ENCODE measurements at places on chromosomes 2 and 18.
A peak's percentile ranks its signal among the peaks of the same experiment; 100 is the strongest.

- no peak for DNase-seq
Measured at GRCh38 chr2:168662651-168663208, 139.7 kb upstream of the NOSTRIN start.

GRCh38 chr18:61829108-61829507 lies 63.7 kb downstream of the RNF152 start:
- no peak for DNase-seq

DNA sequence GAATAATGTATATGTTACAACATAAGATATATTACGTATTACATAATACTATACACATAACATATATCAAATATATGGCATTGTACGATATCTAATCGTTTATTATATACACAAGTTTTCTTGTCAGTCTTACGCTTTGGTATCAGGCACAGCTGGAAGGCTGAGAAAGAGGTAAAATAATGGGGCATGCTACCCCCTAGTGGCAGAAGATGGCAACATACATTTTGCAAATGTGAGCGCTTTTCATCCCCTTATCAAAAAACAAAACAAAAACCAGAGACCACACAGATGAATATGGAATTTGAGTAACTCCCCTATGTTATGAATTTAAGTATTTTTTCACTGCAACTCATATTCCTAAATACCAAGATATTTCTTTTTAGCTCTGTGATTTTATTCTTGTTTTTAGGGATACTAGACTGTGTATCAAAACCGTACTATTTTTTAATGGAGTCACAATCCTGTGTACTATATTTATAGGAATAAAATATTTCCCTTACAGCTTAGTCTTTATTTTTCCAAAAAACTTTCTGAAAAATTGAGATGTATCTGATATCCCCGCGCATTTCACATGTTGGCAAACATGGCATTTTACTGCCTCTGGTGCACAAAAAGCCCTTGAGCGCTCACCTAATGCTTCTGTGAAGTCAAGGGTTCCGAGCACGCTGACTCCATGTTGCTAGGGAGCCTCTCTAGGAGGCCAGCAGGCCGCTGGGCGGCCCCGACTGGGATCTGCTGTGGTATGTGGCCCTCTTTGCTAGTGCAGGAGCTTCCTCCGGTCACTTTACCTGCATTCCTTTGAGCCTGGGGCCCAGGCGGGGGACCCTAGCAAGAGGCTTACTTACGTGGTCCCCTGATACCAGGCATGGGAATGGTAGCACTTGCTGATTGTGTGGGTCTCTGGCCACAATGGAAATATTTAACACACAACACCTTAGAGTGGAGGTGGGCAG lies 62.5 kb downstream of the SLC4A3 start:
- DNase-seq: peak; percentile 48

DNA sequence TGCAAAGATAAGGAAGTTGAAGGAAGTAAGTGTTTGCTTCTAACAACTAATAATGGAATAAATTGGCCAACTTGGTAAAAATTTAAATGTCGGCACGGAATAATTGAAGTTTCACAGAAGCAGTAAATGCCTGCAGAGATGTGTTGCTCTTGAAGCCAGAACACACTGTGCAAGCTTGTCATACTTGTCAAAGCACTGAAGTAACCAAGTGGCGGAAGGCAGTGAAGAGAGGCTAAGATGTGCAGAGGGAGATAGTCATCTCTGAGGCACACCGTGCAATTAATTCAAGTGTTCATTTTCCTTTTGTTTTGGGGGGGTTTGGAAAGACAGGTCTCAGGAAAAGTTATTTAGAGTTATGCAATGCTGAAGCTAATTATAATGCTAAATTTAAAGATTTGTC lies 5.2 kb downstream of the DCDC2C start:
- no peak for DNase-seq

DNA sequence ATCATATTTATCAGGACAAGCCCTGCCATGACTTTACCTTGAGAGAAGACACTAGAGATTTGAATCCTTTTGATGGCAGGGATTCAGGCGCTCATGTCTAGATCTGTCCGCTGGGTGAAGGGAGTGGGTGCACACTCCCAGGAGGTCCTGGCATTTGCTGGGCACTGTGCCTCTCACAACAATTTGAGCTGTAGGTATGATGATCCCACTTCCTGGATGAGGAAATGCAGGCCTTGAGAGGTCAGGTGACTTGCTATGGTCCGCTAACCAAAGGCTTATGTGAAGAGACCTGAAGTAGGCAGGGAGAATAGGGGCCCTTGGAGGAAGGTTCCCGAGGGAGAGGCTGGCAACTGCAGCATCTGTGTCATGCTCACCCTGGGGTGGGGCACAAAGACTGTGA lies 206.1 kb downstream of the HAUS1 start:
- DNase-seq: no peak

DNA sequence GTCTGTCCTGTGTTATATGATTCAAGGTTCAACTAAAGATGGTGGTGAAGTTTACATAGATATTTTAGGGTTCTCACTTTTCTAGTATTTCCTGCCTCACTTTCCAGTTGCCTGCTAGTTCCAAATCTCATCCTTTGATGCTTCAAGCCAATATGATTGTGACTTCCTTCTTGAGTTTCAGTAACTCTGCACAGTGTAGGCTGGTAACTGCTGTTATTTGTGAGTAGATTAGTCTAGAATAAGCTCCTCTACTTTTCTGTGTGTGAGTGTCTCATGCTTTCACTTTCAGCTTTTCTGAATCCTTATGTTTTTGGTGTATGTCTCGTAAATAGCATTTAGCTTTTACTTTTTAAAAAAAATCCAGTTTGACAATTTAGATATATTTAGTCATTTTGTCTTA lies 42.6 kb downstream of the GALNT1 start:
- DNase-seq: no peak

GRCh38 chr2:42127425-42128424 lies 41.4 kb upstream of the EML4 start:
- DNase-seq: peak; percentile 61

DNA sequence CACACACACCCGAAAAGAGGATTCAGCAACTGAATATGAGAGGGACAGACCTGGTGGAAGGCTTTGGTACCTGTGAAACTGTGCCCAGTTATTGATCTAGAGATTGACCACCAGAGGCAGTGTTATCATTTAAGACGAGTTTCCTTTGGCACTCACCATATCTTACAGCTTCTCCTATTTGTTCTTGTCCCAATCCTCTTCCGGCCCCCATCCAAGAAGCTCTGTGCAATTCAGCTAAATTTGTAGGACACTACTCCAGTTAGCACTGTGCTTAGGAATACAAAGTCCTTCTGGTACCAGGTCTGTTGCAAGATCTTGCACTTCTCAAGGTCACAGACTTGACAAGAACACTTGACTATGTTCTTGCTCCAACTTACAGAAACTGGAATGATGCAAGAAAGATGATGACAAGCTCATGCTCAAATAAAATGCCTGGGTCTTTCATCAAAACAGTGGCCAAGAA lies 177.7 kb downstream of the TMEM247 start:
- DNase-seq: peak; percentile 9

DNA sequence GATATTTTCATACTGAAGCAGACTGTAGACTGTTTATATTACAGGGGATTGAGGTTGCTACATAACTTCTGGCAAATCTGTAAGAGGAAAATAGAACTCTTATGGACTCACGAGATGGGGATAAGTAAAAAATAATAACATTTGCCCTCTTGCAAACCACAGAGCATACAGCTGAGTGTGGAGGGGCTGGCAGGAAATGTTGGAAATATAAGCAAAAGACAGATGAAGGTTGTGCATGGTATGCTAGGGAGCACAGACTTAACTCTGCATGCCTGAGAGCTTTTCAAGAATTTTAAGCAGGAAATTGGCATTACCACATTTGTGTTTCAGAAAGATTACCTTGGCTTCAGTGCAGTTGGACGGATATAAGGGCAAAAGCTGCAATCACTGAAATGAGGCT lies 411.1 kb downstream of the RAD51AP2 start:
- DNase-seq: no peak

- DNase-seq: no peak
Measured at GRCh38 chr2:64797881-64798575, 144.3 kb upstream of the SERTAD2 start.

DNA sequence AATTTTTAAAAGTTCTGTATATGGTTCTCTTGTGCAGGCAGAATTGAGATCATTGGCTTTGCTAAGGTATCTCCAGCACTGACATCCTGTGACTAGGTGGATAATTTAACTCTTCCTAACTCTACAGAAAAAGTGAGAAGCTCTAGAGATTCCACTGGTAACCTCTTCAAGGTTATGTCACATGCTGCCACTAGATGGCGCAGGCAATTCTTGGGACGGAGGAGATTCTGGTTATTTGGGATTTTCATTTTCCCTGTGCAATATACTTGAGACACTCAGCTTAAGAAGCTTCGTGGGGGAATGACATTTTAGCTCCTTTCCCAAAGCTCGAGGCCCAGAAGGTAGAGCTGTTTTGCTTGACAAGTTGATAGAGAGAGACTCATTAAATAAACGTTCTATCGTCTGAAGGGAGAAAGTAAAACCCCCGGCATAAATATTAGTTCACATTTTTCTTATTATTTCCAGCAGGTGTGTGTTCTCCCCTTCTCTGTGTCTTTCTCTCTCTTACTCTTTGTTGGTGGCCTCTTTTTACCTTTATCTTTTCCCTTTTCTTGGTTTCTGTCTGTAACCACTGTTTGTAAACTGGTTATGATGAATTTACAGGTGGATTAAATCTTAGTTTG lies 26.6 kb upstream of the LANCL1 start:
- DNase-seq: peak; percentile 27

DNA sequence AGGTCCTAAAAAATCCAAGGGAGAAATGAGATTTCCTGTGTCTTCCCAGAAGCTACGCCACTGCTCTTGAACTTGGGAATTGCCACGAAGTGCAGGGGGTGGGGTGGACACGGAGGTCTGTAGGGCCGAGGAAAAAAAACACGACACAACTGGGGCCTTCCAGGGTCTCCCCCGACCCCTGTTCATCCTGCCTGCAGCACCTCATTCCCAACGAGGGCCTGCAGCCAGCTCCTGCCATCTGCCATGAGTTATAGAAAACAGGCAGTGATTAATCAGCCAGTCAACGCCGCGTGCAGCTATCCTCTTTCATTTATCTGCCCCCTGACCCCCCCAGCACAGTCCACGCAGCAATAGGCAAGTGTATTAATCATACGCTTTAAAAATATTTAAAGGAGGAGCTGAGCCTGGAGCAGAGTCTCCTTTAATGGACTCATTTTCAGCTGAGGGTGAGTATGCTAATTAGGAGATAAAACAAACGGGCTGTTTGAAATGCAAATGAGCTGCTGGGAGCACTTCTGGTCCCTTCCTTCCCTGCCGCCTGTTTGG lies 209.9 kb downstream of the TFCP2L1 start:
- no peak for DNase-seq

DNA sequence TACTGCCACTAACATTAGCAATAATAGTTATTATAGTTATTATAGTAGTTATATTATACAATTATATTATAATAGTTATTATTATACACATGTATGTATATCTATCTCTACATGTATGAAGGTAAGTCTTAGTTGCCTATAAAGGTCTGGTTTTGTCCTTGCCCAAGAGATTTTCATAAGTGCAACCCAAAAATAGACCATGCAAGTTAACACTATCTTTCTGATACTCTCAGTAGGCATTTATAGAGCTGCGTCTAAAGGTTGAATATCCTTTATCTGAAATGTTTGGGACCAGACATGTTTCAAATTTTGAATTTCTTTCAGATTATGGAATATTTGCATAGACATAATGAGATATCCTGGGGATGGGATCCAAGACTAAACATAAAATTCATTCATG lies 175.4 kb downstream of the MEMO1 start:
- no peak for DNase-seq

GRCh38 chr2:25256488-25256875 lies 85.2 kb downstream of the DNMT3A start:
- DNase-seq: no peak

DNA sequence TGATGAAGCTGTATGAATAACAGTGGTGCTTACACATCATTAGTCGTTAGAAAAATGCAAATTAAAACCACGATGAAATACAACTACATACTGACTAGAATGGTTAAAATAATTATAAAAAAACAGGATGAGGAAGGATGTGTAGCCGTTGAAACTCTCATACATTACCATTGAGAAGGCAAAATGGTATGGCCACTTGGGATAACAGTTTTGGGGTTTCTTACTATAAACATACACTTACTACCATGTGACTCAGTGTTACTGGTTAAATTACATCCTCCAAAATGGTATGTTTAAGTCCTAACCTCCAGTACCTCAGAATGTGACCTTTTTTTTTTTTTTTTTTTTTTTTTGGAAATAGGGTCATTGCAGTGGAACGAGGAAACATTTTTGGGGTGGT lies 58.4 kb downstream of the UBE2E3 start:
- DNase-seq: no peak

GRCh38 chr2:72923833-72924352 lies 6.6 kb downstream of the EMX1 start:
- no peak for DNase-seq

DNA sequence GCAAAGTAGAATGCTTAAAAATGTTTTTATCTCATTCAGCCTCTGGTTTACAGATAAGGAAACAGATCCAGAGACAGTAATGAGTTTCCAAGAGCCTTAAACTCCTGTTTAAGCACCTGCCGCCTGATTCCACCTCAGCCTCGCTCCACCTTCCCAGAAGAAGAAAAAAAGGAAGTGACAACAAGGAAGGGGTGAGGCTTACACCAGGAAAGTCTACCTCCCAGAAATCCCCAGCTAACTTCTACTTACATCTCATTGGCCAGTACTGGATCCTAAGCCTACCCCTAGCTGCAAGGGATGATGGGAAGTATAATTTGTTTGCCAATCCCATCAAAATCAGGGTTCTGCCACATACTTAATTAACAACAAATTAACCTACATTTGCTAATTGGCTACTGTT lies 15.3 kb upstream of the ARID5A start:
- no peak for DNase-seq

- DNase-seq: no peak
Measured at GRCh38 chr2:71564361-71564760, 111.0 kb downstream of the DYSF start.

- no peak for DNase-seq
Measured at GRCh38 chr2:172420216-172420615, 7.2 kb upstream of the ITGA6 start.

GRCh38 chr2:62326735-62327134 lies 130.8 kb downstream of the B3GNT2 start:
- no peak for DNase-seq

- no peak for DNase-seq
Measured at GRCh38 chr2:17894005-17894404, 15.5 kb downstream of the KCNS3 start.

GRCh38 chr2:106358521-106358920 lies 109.7 kb downstream of the RGPD3 start:
- no peak for DNase-seq

- no peak for DNase-seq
Measured at GRCh38 chr18:22459491-22459890, 41.8 kb upstream of the CTAGE1 start.
